GM12891 (cell line): ENCODE measurements at places on chromosomes 7 and 10.

DNA sequence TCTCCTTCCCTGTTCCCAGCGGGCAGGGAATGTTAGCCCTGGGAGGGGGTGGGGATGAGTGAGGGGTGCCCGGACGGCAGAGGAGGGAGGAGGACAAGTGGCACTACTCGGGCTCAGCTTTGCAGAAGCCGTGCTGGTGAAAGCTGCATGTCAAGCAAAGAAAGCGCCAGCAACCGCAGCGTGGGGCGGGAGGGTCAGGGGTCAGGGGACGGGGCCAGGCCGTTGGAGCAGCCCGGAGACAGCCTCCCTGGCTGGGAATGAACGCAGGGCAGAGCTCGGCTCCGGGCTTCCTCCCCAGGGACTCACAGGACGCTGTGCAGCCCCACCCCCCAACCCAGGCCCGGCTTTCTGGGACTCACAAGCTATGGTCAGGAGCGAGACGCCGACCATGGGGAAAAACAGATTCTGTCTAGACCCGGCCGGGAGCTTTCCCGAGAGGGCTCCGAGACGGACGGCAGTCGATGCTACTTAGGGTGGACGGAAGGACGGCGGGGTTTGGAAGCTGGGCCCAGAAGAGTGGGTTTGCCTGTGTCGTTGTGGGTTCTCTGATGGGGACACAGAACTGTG lies 113.4 kb downstream of the VIPR2 start:
- no peak for DNase-seq

GRCh38 chr10:112471878-112472487 lies 25.0 kb downstream of the VTI1A start:
- DNase-seq, result no peak

GRCh38 chr7:7957513-7957912 lies 11.1 kb upstream of the GLCCI1 start:
- no peak for DNase-seq

DNA sequence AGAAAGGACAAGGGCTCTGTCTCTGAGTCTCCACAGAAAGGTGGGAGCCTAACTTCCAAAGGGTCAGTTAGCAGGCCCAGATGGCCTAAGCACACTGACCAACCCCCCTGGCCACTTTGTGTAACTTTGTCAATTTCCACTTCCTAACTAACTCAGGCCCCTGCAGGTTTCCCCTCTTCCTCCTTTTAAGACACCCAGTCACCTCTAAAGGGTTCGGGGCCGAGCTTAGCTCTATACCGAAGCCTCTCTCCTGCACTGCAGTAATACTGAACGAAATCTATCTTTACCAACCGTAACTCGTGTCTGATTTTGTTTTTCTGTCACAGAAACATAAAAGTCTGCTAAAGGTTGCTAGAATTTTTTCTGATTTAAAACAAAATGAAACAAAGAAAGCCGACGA lies 44.4 kb downstream of the CCDC3 start:
- no peak for DNase-seq
